ENCODE measurements at places on chromosomes 1 and 21.
A peak's percentile ranks its signal among the peaks of the same experiment; 100 is the strongest.

- DNase-seq: no peak
These were observed 43.1 kb downstream of the OR10J5 start for GRCh38 chr1:159492575-159493323.

DNA sequence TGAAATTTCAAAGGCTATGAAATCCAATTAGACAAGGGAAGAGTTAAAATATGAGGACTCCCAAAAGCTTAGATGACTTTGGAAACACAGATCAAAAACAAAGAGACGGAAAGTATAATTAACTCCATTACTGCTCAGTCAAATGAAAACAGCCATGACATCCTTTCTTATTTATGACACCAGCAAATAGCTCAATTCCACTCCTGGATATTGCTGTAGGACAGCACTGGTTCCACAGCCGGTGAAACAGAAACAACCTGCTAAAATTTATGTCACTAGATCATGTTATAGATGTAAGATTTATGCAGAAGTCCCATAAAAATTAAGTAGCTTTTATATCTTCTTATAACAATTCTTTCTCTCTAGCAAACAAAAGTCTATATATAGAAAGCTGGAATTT, 65.6 kb upstream of the RRP15 start:
- DNase-seq: no peak

DNA sequence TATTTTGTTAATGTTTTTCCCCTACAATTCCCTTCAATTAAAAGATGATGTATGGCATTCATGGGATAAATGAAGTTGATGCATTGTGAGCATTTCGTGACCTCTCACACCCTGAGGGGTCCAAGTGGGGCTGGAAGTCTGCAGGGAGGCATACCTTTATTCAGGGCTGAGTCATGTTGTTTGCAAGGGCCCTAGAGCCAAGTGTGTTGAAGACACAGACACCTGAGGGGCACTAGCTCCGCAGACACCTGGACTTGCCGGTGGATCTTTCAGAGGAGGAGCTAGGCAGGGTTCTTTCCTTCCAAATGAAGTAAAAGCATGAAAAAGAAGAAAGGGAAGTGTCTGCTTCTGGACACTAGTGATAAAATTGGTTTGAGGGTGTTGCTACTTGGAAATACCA, 57.0 kb upstream of the RGS7 start:
- no peak for DNase-seq

DNA sequence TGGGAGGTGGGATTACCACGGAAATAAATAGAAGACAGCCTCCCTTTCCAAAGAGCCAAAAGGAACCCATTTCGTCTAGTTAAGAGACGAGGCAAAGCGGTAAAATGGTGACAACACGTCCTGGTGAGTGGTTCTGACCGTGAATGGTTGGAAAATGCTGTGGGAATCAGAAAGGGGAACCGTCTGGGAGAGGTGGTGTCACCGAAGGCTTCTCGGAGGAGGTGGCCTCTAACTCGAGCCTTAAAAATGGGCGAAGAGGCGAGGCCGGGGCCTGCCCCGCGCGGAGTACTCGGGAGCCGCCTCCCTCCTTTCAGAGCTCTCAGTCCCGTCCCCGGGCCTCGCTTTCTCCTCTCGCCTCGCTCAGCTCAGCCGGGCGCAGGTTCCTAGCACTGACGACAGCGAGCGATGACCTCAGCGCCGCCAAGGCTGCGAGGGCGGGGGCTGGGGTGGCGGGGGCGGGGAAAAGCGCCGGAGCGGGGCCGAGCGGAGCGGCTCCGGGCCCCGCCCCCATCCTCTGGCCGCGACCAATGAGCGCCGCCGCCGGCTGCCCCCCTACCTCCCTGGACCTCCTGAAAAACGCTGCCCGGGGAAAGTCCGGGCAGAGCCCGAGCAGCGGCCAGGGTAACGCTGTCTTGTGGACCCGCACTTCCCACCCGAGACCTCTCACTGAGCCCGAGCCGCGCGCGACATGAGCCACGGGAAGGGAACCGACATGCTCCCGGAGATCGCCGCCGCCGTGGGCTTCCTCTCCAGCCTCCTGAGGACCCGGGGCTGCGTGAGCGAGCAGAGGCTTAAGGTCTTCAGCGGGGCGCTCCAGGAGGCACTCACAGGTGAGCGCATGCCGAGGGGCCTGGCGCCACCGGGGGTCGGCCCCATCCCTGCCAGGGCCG, at the start of gene BTG2:
BTG2 (plus strand) TSS at position 601 of the 890 bp plus-strand sequence; CDS start at position 689, 88 bp downstream.
- DNase-seq: peak; percentile 94

DNA sequence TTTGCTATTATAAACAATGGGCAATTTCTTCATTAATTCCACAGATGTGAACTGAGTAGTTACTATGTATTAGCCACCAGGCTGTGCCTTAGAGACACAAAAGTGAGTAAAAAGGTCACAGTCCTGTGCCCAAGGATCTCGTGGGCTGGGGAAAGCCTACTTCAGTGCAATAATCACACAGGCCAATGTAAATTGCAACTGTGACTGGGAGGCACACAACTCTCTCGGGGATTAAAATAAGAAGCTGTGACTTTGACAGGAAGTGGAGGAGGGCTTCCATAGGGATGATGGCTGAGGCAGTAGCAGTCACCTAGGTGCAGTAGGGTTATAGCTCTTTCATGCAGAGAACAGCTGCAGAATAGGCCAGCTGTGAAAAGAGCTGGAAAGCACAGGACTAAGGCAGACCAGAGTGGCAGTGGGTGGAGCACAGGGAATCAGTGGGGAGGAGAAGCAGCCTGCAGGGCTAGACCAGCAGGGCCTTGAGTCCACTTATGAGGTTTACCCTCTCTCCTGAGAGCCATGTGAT, 121.9 kb downstream of the MAB21L3 start:
- DNase-seq: peak; percentile 9

DNA sequence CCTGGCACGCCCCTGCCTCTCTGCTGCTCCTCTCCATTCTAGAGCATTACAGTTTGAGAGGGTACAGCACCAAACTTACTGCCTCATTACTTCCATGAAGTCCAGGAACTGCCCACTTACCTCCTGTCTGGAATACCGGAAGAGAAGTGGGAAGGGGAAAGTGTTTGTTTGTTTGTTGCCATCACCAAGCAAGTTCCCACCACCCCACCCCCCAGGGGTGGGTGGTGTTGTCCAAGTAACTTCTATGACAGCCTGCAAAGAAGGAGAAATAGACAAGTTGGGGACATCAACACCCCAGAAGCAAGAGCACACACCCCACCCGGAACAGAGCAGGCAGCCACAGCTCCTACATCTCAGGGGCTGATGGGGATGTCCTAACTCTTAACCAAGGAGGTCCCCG, 18.0 kb downstream of the OPTC start:
- DNase-seq: no peak

DNA sequence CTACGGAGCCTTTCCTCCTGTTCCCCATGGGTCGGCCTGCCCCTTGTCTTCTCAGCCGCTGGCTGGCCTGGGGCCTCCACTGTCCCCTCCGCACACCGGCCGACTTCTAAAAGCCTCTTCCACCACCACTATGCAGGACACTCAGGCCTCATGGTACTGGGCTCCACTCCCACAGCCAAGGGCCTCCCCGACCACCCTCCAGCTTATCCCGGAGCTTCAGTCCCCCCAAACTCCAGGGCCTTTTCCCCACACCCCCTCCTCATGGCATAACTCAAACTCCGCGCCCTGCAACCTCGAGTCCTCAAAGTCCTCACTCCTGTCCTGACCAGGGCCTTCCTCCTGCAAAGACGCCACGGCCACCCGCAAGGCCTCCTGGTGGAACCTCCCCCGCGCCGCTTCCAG, 2.0 kb downstream of the LRRC41 start:
- DNase-seq: no peak

- no peak for DNase-seq
These were observed 33.0 kb upstream of the PDPN start for GRCh38 chr1:13550663-13551062.

DNA sequence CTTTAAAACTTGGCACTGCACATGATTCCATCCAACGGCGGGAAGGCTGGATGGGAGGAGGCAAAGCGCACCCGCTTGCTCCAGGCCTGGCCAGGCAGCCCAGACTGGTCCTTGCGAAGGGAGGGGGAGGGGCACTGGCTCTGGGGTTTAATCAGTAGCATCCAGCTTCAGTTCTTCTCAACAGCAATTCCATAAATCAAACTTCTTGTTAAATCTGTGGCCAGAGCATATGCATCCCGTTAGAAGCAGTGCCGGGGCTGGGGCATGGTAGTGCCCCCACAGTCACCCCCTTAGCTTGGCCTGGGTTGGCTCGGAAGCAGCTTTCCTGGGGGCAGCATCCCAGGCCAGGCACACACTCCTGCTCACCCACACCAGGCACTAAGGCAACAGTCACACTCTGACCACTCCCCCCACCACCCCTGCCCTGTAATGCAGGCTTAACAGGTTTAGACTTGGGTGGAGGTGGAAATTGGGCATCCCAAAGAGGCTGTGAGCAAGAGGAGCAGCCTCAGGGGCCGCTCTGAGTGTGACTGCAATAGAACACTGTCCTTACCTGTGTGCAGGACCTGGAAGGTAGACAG, 94.1 kb upstream of the CASZ1 start:
- no peak for DNase-seq

- DNase-seq: no peak
These were observed 49.6 kb upstream of the NTPCR start for GRCh38 chr1:232900818-232901217.

DNA sequence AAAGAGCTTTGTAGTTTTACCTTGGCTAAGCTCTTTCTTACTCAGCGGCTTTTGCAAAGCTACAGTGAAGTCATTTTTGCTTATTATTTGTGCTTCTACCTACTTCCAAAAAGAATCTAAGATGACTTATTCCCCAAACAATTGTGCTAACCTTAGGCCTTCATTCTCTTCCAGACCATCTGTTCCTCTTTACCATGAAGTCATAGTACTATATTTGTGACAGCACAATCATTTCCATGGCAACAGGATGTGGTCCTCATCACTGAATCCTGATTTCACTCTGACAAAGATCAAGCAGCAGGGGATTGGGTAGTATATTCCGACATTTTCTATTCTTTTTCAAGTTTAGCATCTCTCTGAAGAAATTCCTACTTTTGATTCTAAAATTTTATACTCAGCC, 24.8 kb upstream of the NMNAT2 start:
- no peak for DNase-seq

- DNase-seq: no peak
These were observed 18.9 kb downstream of the C1orf21 start for GRCh38 chr1:184405801-184406142.

DNA sequence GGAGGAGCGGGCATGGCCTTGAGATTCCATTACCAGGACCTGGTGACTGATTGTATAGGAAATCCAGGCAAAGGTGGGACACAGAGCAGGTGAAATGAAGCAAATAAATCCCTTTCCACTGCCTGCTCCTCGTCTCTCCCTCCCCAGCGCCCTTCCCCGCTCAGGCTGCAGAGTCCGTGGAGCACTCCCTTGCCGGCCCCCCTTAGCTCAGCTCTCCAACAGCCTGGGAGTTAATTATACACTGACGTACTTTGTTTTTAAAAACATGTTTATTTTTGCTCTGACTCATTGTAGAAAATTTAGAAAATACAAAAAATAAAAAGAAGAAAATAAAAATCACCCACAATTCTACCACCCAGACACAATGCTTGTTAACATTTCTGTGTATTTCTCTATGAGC, 61.7 kb downstream of the LGR6 start:
- DNase-seq: no peak

DNA sequence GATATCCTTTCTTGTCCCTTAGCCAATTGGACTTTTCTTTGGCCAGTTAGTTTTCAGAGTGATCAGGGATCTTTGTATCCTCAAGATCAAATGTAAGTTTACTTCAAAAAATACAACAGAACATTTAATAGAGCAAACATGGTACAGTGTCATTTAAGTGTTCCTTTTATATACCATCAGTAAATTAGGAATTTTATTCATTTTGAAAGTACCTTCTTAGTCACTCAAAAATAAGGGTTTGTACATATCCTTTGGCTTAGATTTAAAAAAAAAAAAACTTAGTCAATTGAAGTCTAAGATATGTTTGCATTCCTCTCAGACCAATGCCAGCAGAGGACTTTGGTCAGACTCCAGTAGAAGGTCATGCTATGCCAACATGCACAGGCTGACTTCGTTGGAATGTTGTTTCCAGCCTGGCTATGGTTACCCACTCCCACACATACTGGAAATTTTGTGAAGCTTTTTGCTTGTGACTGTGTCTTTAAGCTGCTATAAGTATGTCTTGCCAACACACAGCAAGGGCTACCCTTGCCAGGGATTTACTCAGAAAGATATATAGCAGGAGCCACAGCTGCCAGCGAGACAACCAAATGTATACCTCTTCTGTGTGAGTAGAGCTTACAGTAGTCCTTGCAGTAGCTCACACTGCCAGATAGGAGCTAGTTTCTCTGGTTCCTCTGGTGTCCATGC, 81.5 kb upstream of the LRIF1 start:
- DNase-seq: no peak

- no peak for DNase-seq
These were observed 79.2 kb upstream of the NRIP1 start for GRCh38 chr21:15144026-15144425.

DNA sequence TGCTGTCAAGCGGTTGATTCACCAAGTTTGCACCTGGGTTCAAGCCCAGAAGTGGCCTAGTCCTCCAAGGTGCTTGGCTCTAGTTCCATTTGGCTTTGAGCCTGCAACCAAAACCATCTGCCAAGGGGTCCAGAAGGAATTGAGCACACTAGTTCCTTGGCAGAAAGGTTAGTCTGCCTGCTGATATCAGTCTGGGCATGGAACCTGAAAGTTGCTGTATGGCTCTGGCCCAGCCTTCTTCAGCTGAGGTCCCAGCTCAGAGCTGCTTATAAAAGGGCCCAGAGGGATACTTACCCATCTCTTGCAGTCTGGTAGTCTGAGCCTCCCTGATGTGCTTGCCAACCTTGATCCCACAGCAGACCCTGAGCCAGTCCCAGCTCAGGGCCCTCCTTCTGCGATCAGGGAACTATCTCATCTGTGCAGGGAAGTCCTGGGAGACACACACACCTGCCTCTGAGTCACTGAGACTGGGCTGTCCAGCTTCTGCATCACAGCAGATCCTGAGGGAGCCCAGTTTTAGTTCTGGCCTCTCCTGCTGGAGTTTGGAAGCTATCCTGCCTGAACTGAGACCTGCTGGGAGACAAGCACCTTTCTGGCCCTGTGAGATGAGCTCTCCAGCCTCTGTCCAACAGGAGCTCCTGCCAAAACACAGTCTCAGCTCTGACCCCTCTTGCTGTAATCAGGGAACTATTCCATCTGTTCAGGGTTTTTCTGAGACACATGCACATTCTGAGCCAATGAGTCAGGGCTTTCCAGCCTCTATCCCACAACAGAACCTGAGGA, 75.8 kb downstream of the CTH start:
- DNase-seq: no peak
